AML-193 (cell line): ENCODE measurements at places on chromosomes 16 and 17.

- no peak for DNase-seq
Observed at GRCh38 chr17:27339836-27340550, 46.1 kb downstream of the WSB1 start.

DNA sequence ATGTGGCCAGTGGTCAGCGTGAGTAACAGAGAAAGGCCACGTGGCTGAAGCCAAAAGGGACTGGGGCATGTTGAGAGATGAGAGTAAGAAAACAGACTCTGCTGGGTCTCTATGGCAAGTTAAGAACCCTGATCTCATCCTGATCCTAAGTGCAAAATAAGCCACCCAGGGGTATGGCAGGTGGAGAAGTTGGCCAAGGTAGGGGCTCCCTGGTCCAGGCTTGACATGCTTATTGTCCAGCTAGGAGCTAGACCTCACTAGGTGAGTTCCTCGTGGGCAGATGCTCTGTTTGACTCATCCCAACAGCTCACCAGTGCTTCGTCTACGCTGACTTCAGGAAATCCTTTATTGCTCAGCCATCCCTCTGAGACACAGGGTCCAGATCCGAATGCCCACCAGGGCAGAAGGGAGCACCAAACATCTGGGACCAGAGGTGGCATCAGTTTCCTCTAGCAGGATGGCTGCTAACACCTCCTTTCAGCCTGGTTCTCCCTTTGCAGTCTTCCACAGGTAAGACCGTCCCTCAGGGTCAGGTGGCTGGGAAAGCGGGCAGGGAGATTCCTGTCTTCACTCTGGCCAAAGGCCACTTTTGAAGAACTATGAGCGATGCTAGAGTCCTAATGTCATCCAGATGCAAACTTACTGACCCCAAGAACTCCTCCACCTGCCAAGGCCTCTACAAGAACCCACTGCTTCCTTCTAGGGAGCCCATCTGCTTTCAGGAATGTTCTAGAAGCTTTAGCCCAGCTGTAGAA, 99.5 kb downstream of the CDYL2 start:
- DNase-seq: no peak

GRCh38 chr17:50303596-50303995, 29.3 kb downstream of the TMEM92 start:
- DNase-seq: no peak

DNA sequence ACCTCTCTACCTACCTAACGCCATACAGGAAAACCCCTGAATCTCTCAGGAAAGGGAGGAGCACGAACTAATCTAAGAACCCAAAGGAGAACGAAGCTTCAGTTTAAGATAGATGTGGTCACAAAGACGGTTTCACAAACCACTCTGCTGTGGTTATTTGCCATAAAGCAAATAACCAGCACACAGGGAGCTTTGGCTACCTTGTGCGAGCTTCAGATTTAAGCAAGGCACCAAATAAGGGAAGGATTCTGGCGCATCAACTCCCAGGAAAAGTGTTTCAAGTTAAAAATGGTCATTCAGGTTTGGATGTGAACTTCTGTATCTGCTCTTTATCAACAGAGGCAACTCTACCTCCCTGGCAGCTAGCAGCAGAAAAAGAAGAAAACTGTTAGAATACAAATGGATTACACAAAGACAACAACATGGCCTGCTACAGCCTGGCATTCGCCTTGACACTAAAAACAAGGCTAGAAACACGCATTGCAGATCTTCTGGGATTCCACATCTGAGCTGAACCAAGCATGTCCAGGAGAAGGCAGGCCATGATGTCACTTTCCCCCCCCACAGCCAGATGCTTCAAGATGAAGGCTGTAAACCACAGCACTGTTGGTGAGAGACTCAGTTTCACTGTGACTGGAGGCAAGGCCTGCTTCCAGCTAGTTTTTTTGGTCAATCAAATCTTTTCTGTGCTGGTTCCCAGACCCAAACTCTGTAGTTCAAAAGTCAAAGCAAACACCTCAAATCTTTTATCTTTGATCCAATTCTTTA, 43.6 kb downstream of the SMG6 start:
- no peak for DNase-seq

DNA sequence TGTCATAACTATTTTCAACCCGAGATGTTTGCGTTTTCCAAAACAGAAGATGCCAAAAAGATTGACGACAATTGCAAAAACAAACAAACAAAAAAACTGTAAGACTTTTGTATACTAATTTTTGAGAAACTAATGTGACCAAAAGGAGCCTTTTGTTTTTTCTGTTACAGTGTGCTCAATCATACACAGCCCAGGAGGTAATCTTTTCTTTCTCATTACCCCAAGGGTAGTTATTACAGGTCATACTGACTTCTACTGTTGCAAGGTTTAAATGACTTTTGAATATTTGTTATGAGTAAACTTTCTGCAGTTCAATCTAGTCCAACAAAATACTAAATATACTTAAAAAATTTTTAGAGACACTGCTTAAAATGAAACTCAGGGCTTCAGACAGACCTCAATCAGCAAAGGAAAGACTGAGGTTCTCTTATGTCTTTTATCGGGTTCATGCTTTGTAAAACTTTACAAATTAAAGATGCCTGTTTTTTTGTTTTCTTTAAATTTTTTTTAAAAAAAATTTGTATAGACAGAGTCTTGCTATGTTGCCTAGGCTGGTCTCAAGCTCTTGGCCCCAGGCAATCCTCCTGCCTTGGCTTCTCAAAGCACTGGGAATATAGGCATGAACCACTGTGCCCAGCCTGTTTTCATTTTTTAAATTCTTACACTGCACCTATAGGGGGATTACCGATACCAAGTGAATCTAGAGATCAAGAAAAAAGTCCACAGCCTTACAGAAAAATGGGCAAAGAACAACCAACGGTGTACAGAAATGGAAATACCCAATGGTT, 47.6 kb downstream of the SPOP start:
- no peak for DNase-seq
